ENCODE measurements at places on chromosomes 5 and 9.

- no peak for DNase-seq
These were observed 140.3 kb upstream of the CHD1 start for GRCh38 chr5:99068944-99069650.

DNA sequence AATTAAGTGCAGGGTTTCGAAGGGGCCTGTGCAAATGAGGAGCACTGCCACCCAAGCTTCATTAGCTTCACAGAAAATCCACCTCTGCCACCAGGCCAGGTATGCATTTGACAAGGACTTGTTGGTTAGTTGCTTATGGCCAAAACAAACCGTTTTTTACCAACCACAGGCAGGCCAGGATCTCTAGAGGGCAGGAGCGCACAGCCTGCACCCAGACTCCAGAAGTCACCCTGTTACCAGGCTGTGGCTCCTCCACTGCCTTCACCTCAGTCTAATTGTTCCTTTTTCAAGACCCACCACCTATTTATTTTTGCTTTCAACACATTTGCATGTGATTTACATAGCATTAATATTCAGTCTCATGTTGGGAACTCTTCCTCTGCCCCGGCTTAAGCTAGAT, 78.3 kb upstream of the HSPA9 start:
- no peak for DNase-seq

DNA sequence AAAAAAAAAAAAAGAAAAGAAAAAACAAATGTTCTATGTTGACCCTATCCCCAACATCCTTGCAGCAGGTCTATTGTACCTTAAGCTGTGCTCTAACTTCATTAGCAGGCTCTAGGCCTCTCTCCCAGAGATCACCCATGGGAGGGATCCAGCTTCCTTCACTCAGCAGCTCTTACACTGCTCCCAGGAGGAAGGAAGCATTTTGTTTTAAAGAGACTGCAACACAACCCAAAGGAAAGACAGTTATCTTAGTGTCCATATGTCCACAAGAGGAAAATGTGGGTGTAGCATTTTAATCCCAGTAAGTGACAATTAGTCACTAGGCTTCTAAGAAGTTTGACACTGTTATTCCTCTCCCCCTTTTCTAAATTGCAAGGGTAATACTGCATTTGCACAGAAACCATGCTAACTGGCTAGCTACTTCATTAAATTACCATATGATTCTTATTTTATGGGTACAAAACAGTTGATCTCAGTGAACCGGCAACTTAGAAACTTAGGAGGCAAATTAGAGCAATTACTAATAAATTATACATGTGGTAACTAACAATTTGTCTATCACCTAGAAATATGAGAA, 58.8 kb downstream of the MARCHF3 start:
- DNase-seq = no peak

DNA sequence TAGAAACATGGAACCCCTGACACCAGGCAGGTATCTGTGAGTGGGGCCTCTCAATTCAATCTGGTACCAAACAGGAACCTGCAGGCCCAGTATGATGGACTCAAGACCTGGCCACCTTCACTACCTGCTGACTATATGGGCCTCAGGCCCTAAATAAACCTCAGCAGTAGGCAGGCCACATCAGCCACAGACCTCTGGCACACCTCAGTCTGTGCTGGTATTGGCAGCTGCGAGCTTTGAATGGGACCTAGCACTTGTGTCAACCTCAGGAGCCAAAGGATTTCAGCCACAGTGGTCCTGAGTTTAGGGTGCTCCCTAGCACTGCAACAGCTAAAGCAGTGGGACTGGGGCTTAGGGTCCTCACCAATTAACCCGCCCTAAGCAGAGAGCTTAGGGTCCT, 325.5 kb downstream of the ZNF608 start:
- no peak for DNase-seq

DNA sequence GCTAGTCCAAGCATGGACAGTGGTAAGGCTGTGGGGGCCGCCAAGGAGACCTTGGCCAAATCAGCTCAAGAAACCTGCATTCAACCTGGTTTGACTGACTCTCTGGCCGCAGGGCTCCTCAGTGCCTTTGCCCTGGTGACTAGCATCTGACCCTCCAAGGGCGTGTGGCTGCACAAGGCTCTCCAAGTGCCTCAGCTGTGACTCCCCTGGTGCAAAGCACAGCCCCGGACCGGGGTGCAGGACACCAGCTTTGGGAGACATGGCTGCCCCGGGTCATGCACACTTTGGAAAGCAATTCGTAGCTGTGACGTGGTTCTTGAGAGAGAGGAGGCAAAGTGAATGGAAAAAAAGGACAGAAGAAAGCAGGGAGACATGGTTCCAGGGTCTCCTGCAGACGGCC, 245.2 kb upstream of the IRX2 start:
- no peak for DNase-seq

DNA sequence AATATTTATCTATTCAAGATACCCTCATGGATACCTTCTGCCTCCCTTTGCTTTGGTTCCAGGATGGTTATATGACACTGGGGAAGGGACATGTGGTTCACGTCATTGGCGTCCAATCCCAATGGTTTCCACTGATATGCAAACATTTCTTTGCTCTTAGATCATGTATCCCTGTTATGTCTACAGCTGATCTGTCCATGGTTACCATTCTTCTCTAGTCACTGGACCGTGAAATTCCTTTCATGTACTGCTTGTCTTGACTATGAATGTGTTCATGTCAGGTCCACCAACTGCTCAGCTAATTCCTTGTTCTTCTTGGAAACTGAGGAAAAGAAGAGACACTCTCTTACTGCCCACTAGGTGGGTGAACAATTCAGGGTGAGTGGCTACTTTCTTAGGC, 391.1 kb upstream of the ZNF608 start:
- no peak for DNase-seq

GRCh38 chr5:41954286-41954685, 29.2 kb downstream of the FBXO4 start:
- DNase-seq = no peak
